ENCODE measurements at places on chromosomes 3 and 15.

DNA sequence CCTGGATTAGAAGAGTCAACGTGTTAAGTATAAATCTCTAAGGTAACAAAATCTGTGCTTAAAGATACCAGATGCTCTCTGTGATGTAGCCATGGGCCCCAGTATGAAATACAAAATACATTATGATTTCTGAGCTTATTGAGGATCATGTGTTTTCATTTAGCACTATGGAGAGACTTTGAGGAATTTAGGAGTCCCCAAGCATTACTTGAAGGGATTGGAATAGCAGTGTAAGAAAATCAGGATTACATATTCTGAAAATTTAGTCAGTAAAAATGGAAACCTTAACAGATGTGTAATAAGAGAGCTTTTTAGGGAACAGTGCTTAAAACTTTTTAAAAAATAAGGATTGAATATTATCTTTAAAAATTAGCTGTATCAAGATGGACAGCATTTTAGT is 35.5 kb downstream of the ECT2 start:
- no peak for DNase-seq

GRCh38 chr3:3551981-3552380 is 247.2 kb upstream of the LRRN1 start:
- DNase-seq: no peak

- DNase-seq: no peak
Measured at GRCh38 chr3:10635446-10636076, 130.2 kb upstream of the ATP2B2 start.

GRCh38 chr3:117873249-117873600 is 1161.4 kb downstream of the IGSF11 start:
- DNase-seq: no peak

- no peak for DNase-seq
Measured at GRCh38 chr15:25525741-25526140, 86.9 kb upstream of the UBE3A start.

GRCh38 chr3:190319660-190320059 is 2.6 kb downstream of the CLDN1 start:
- DNase-seq: no peak

DNA sequence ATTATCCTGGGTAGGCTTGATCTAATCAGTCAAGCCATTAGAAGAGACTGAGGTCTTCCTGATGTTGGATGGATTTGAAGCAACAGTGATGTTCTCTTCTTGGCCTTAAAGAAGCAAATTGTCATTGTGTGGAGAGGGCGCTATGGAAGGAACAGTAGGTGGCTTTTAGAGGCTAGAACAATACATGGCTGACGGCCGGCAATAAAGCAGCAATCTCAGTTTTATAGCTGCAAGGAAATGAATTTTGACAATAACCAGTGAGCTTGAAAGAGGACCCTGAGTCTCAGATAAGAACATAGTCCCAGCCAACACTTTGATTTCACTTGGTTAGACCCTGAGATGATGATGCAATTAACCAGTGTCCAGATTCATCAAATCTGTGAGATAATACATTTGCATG is 302.1 kb downstream of the NSUN3 start:
- no peak for DNase-seq

- DNase-seq: no peak
Measured at GRCh38 chr3:126167566-126167965, 12.8 kb downstream of the ALDH1L1 start.

- DNase-seq: peak; percentile 48
Measured at GRCh38 chr15:44735482-44736180, 697 bp upstream of the TRIM69 start.

DNA sequence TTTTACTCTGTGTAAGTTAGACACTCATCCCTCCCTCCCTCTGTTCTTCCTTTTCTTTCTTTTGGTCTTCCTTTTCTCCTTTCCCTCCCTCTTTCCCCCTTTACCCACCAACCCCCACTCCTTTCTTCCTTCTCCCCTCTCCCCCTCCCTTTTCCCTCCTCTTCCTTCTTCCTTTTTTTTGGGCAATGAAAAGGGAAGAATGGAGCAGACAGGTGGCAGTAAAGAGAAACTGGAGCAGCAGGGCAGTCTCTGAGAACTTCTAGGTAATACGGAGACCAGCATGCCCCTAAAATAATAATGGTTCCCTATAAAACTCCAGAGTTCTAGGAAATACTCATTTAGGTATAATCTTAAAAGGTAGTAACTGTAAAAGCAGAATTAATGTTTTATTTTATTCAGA is 11.4 kb upstream of the GPR171 start:
- DNase-seq: no peak

DNA sequence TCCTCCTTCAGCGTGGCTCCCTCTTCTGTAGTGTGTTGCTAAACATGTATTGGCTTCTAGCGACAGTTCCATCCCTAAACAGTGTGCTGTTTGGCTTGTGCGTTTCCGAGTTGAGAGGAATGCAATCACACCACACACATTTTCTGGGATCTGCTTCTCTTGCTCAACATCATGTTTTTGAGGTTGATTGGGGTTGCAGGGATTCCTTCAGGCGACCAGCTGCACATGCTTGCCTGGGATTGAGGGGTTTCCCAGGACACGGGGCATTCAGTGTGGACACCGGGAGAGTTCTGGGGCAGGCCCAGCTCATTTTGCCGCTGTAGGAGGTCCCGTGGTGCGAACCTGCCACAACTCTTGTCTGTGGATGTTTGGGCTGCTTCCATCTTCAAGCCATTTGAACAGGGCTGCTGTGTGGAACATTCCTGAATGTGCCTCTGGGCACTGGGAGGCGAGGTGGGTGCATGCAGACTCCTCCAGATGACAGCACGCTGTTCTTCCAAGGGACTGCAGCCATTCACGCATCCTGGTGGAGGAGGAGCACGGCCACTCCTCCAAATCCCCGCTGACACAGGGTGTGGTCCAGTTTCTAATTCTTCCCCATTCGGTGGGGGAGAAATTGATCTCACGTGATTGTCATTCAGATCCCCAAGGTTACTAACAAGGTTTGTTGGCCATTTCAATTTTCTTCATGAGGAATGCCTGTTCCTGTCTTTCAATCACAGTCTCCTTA is 82.8 kb downstream of the PLXNA1 start:
- no peak for DNase-seq

GRCh38 chr15:82134461-82134860 is 88.6 kb upstream of the MEX3B start:
- no peak for DNase-seq

GRCh38 chr3:130420466-130420865 is 75.0 kb downstream of the COL6A5 start:
- no peak for DNase-seq

GRCh38 chr15:47184908-47185801 is 532.1 kb upstream of the SEMA6D start:
- no peak for DNase-seq

DNA sequence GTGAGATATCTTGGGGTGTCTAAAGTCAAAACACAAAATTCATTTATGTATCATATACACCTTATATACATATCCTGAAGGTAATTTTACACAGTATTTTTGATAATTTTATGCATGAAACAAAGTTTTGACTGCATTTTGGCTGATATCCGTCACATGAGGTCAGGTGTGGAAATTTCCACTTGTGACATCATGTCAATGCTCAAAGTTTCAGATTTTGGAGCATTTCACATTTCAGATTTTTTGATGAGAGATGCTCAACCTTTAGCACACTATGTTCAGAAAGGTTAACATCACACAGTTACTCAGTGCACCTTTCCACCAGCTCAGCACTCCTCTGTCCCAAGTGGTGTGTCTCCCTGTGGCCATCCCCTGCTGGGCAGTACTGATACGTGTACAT is 37.7 kb upstream of the CPB1 start:
- no peak for DNase-seq

DNA sequence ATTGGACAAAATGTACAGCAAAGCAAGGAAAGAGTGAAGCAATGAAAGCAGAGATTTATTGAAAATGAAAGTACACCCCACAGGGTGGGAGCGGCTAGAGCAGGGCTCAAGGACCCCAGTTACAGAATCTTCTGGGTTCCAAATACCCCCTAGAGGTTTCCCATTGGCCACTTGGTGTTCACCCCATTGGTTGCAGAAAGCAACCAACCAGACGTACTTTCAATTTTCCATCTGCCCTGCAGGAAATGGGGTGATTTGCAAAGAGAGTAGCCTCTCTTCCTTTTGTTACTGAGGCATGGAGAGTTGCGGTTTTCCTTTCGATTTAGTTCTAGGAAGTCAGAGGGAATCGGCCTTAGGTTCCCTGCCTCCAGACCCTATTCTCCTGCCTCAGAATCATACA is 2.4 kb downstream of the PML start:
- DNase-seq: no peak

- no peak for DNase-seq
Measured at GRCh38 chr3:120429921-120430361, 20.9 kb downstream of the FSTL1 start.

- no peak for DNase-seq
Measured at GRCh38 chr3:191426311-191426710, 34.7 kb upstream of the PYDC2 start.

DNA sequence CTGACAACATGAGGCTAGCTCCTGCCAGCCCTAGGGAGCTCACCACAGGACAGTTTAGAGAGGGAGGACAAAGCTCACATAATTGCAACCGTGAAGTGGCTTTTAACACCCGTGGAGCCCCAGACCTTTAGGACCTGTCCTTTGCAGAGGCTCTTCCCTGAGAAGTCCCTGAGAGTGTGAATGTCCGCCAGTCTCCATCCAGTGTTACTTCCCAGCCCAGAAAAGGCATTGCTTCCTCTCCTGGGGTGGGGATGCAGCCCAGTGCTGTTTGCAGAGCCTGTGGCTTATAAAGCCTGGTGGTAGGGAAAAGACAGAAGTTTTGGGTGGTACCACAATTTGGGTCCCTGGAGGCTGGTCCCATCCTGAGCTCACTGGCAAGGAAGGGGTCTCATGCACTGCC is 182.0 kb downstream of the SLCO3A1 start:
- DNase-seq: no peak

GRCh38 chr3:128341659-128342395 is 124.9 kb downstream of the DNAJB8 start:
- DNase-seq: no peak

DNA sequence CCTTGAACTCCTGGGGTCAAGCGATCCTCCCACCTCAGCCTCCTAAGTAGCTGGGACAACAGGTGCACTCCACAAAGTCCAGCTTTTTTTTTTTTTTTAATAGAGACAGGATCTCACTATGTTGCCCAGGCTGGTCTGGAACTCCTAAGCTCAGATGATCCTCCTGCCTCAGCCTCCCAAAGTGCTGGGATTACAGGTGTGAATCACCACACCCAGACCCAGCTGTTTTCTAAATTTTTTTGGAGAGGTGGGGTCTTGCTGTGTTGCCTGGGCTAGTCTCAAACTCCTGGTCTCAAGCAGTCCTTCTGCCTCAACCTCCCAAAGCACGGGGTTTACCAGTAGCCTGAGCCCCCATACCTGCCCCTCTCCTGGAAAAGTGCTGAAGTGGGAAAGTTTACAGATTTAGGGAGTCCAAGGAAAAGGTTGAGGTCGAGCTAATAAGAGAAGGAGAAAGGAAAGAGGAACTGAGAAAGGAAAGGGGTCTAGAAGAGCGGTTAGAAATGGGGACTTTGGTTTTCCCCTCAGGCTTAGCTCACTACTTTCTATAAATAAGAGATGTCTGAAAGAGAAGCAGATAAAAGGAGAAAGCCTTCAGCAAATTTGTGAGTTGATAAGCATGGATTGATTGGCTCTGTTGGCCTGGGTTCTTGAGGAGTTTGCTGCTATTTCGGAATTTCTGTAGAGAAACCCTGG is 23.6 kb downstream of the UBE2E1 start:
- DNase-seq: no peak

GRCh38 chr3:25723802-25724201 is 59.1 kb upstream of the TOP2B start:
- no peak for DNase-seq
